ENCODE measurements at places on chromosomes 3 and 15. TPM values are rescaled to one million over a fixed set of nuclear protein-coding genes. Genes with fewer than 3 reads are reported as not detected.

DNA sequence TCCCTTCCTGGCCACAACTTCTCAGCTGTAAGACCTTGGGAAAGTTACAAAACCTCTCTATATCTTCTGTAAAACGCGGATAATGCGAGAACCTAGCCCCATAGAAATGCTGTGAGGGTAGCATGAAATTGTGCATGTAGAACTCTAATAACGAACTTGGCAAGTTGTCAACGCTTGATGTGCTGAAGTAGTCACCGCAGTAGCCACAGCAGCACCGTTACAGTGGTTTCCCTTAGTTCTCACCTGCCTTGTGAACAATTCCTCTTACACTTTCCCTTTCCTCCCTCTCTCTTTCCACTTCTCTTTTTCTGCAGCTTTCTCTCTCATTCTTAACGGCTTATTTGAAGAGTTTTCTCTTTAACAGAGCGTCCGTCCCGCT lies 447 bp upstream of the SHQ1 start:
- DNase-seq, result no peak

EXD1 gene
- total RNA-seq, result 0.12 TPM

GRCh38 chr15:74845208-74845568 lies 2.2 kb upstream of the ULK3 start:
- DNase-seq, result no peak

DNA sequence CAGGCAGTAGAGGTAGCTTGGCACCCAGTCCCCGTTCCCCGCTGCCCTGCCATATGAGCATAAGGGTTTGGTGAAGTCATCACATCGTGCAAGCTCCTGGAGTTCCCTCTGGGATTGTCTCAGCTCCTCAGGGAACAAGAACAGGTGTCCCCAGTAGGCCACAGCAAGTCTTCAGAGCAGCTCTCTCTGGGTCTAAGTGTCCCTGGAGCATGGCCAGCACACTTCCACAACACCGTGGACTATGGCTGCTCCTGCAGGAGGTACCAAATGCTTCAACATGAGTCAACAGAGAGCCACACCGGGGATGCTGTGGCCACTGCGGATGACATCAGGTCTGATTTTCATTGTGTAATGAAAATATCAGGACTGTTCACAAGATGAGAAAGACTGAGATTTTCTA lies 23.1 kb downstream of the ABHD6 start:
- DNase-seq, result no peak

DNA sequence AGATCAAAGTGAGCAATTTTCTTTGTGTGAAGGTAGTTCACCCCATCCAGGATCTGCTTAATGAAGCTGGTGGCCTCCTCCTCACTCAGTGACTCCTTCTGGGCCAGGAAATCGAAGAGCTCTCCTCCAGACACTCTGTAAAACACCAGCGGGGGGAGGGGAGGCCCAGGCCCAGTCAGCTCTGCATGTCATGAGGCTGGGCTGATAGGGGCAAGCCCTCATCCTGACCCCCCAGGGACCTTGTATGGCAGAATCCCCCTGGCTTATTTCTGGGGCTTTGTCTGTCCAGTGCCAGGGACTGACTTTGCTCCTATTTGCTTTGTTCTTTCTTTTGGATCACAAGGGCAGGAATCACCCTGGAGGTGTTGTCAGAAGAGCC lies 74.9 kb downstream of the DAPK2 start:
- no peak for DNase-seq

DNA sequence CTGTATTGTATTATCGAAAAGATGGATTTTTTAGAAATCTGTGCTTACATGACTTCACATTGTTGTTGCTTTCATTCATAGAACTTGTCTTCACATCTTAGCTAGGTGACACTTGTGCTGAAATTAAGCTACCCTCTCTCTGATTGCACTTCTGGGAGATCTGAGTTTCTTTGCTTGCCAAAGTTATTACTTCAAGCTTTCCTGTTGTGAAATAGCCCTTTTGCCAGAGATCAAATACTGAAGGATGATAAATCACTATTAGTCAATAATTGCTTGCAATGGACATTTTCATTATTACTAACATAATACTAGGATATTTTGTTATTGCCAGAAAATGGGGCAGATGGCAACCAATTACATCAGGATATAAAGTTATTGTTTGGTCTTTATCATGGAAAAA lies 34.7 kb downstream of the PIK3CA start:
- DNase-seq, result no peak

- DNase-seq, result no peak
Measured at GRCh38 chr3:47592066-47592795, 13.6 kb upstream of the CSPG5 start.

SLC15A2 gene
- 18.8 TPM for total RNA-seq

- no peak for DNase-seq
Measured at GRCh38 chr3:32996048-32996754, 44.8 kb downstream of the CCR4 start.

DNA sequence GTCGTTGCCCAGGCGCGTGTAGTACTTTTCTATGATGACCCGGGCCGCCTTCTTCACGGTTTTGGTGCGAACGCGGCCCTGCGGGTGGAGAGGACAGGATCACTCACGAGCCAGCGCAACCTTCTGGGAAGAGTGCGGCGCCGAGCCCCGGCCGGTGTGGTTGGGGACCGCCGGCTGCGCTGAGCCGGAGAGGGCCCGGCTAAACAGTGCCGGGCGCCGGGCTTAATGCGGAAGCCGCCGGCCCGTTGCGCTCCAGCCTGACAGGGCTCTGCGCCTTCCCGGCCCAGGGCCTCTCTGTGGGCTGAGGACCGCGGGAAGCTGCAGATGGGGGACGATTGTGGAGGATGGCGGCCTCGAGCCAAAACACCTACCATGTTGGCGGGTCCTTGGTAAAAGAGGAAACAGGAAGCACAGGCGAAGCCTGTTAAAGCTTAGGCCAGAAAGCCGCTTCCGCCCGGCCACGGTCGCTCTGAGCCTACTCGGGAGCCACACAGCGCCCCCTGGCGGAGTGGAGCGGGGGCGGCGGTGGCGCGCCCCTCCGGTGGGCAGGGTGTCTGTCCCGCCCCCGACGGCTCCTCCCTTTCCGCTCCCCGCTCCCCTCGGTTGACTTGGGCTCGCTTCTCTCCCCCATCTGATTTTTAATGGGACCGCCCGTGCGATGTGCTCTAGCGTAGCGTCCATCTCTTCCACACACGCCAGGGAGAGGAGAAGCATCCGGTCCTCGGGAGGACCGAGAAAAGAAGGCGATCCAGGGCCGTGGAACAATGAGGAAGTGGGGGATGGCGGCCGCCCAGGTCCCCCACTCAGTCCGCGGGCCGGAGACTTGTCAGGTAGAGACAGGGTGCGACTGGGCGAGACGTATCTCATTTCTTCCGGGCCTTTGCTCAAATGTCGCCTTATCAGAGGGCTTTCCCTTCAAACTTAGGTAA lies at the start of gene RPS17:
RPS17 (minus strand) TSS at position 403 of the 929 bp plus-strand sequence; CDS start at position 374, 29 bp downstream.
- DNase-seq, result peak; percentile 97

DAZL gene
- total RNA-seq, result not detected

DNA sequence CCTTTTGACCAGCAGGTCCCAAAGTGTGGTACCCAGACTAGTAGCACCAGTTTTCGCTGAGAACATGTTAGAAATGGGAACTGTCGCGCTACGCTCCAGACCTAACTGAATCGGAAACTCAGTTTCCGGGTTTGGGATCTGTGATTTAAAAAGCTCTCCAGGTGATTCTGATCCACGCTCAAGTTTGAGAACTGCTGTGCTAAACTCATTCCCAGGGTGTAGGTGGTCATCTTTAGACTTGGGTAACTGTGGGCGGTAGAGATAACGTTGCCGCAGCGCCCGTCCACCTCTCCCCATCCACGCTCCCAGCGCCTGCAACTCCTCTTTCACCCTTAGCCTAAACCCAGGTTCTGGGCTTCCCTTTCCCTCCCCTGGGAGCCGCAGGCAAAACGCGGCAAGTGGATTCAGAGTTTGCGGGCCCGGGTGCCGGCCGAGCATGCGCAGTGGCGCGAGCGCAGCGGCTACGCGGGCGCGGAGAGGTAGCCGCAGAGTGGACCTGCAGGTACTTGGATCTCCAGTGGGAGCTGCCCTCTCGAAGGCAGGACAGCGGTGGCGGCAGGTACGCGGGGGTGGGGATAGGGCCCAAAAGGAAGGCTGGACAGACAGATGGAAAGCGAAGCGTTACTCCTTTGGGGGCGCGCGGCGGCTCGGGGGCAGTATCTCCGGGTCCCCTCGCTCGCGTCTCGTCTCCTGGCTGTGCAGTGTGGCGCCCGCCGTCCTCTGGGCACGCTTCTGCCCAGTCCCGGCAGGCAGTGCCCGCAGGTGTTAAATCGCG lies at the start of gene PLS1:
PLS1 (plus strand) TSS at position 443 of the 775 bp plus-strand sequence. CDS start 67,845 bp downstream, outside the sequence.
- peak; percentile 89 for DNase-seq

DNA sequence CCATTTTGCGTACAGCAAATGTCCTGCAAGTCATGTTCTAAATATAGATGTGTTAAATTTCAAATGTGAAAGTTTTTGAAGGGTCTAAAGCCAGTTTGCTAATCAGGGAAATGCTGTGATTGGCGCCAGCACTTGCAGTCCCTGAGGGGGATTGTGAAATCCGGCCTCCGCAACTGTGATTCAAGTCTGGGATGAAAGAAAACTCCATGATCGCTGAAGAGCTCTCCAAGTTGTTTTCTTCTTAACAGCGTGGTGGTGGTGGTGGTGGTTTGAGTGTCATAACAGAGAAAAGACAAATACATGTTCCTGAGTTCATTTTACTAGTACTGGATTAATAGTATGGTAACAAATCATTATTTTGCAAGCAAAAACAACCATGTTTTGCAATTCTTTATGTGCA lies 51.8 kb downstream of the MITF start:
- peak; percentile 34 for DNase-seq

GRCh38 chr15:70869346-70869745 lies 15.4 kb upstream of the LARP6 start:
- DNase-seq, result no peak

- no peak for DNase-seq
Measured at GRCh38 chr3:174955513-174956016, 96.4 kb downstream of the NAALADL2 start.

- no peak for DNase-seq
Measured at GRCh38 chr3:162015856-162016255, 519.2 kb downstream of the OTOL1 start.

GRCh38 chr3:100024520-100025303 lies 89.6 kb downstream of the FILIP1L start:
- DNase-seq, result no peak

SLC30A4 gene
- total RNA-seq, result 4.7 TPM

DNA sequence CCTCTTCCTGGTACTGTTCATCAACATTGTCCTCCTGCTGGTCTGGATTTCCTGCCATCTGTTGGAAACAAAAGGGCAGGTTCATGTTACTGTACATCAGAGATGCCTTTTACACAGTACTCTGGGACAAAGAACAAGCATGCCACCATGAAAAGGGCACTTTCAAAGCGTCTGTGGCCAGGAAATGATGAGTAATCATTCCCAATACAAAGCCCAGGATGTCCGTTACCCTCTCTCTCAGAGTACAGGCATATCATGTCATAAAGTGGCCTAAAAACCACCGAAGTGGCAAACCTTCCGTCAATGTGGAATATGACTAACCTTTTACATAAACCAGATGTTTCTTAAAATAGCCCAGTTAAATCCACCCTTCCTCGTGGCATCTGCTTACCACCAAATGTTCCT lies 71.2 kb downstream of the GOLIM4 start:
- no peak for DNase-seq

ARMC8 gene
- total RNA-seq, result 40.8 TPM
